ENCODE measurements at places on chromosomes 7 and 10. TPM values are rescaled to one million over a fixed set of nuclear protein-coding genes. Genes with fewer than 3 reads are reported as not detected.

GRCh38 chr10:35486297-35486990 is 118.7 kb upstream of the GJD4 start:
- no peak overlapping the region for H3K27ac ChIP-seq
- H3K4me1 ChIP-seq = peaks cover 15% of the 10 kb centered on the region
- H3K36me3 ChIP-seq = peaks cover 44% of the 10 kb centered on the region
- no peak for ATAC-seq
- H3K27me3 ChIP-seq = no peaks in the 10 kb centered on the region
- no peak overlapping the region for H3K4me3 ChIP-seq

DNA sequence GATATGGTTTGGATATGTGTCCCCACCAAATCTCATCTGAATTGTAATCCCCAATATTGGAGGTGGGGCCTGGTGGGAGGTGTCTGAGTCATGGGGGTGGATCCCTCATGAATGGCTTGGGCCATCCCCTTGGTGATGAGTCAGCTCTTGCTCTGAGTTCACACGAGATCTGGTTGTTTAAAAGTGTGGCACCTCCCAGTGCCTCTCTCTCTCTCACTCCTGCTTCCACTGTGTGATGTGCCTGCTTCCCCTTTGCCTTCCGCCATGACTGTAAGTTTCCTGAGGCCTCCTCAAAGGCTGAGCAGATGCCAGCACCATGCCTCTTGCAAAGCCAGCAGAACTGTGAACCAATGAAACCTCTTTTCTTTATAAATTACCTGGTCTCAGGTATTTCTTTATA is 4.8 kb upstream of the GCK start:
- peak overlapping the region; percentile 5 for H3K27ac ChIP-seq
- ATAC-seq = peak; percentile 90
- H3K4me1 ChIP-seq = peaks cover 3% of the 10 kb centered on the region
- no peak overlapping the region for H3K4me3 ChIP-seq

DNA sequence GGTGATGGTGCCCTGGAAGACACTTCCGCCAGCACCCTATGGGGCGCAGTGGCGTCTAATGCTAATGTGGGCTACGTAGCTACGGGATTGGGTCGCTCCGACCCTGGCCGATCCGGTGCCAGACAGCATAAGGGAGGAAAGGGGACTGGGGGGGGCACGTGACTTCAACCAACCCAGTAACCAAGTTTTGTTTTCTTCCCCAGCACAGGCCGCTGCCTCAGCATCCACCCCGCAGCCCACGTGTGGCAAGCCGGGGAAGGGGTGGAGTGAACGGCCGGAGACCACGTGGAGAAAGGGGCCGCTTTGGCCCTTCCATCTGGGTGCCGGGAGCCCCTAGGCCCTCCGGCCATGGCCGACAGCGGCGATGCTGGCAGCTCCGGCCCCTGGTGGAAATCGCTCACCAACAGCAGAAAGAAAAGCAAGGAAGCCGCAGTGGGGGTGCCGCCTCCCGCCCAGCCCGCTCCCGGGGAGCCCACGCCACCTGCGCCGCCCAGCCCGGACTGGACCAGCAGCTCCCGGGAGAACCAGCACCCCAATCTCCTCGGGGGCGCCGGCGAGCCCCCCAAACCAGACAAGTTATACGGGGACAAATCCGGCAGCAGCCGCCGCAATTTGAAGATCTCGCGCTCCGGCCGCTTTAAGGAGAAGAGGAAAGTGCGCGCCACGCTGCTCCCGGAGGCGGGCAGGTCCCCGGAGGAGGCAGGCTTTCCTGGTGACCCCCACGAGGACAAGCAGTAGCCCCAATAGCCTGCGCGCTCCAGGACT is 2.5 kb downstream of the PRR15 start:
- H3K27ac ChIP-seq = no peak overlapping the region
- no peak for ATAC-seq
- H3K4me1 ChIP-seq = peaks cover 8% of the 10 kb centered on the region
- peaks cover 61% of the 10 kb centered on the region for H3K27me3 ChIP-seq
- H3K36me3 ChIP-seq = no peaks in the 10 kb centered on the region

GRCh38 chr7:128920913-128921582 is 10.5 kb upstream of the KCP start:
- H3K27ac ChIP-seq = no peak overlapping the region
- no peaks in the 10 kb centered on the region for H3K4me1 ChIP-seq
- H3K27me3 ChIP-seq = peaks cover 8% of the 10 kb centered on the region
- ATAC-seq = no peak
- no peak overlapping the region for H3K4me3 ChIP-seq

- H3K4me3 ChIP-seq = no peak overlapping the region
- ATAC-seq = no peak
- peaks cover 5% of the 10 kb centered on the region for H3K4me1 ChIP-seq
- H3K36me3 ChIP-seq = no peaks in the 10 kb centered on the region
- H3K27me3 ChIP-seq = peaks cover 23% of the 10 kb centered on the region
Observed at GRCh38 chr10:14129770-14130169, 201.0 kb downstream of the FRMD4A start.

DNA sequence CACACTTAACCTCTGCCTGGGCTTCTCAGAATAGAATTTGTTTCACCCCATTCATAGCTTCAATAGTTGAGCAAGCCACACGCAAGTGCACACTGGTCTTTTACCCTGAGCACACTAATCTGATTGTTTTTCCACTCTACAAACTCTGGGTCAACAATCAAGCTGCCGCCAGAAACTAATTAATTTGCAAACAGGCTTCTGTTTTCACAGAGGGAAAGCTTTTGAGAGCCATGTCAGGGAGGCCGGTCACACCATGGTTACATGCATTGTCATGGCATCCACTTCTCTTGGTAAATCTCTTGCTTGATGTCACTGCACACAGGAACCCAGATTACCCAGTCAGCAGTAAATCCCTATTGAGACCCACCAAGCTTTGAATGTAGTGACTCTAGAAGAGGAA is 154.2 kb downstream of the SEMA3A start:
- no peaks in the 10 kb centered on the region for H3K36me3 ChIP-seq
- ATAC-seq = no peak
- H3K27ac ChIP-seq = no peak overlapping the region
- H3K4me3 ChIP-seq = no peak overlapping the region

Gene ZMIZ2
- 88.7 TPM for total RNA-seq

Measured in activated T-helper 17 cell treated with anti-CD3 and anti-CD28 coated beads, Interleukin-2, amount 50 U/mL, for 72 hours (primary cell).